ENCODE measurements at places on chromosomes 2 and 18.

DNA sequence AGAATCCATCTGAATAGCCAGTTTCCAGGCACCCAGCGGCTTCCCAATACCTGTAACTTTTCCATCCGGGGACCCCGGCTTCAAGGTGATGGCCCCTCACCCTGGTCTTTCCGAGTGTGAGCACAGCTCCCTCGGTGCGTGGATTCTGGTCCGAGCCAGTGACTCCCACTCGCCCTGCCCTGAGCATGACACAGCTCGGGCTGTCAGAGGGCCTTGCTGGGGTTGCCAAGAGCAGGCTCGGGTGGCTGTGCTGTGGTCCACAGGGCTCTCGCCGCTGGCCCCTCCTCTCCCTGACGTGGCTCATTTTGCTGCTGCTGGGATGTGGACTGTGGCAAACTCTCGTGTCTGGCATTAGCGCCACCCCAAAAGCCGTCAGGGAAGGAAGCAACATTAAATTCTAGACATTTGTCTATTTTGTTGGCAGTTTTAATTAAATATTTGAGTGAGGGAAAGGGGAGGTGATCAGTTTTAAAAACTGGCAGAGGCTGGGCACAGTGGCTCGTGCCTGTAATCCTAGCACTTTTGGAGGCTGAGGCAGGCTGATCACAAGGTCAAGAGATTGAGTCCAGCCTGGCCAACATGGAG, 5.6 kb upstream of the ESPNL start:
- no peak for DNase-seq

DNA sequence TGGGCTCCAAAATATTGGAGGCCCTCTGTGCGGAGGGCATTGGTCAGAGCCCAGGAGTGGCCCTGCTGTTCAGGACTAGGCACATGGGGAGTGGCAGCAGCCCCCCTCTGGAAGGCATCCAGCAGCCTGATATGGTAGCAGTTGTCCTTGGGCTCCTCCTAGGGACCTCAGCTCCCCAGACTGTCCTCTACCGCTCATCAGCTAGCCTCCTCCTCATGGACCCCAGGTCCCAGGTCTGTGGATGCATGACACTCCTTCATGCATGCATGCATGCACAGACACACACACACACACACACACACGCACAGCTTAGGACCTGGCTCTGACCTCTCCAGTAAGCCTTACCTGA, 15.4 kb upstream of the ATP6V1B1 start:
- DNase-seq, result no peak

DNA sequence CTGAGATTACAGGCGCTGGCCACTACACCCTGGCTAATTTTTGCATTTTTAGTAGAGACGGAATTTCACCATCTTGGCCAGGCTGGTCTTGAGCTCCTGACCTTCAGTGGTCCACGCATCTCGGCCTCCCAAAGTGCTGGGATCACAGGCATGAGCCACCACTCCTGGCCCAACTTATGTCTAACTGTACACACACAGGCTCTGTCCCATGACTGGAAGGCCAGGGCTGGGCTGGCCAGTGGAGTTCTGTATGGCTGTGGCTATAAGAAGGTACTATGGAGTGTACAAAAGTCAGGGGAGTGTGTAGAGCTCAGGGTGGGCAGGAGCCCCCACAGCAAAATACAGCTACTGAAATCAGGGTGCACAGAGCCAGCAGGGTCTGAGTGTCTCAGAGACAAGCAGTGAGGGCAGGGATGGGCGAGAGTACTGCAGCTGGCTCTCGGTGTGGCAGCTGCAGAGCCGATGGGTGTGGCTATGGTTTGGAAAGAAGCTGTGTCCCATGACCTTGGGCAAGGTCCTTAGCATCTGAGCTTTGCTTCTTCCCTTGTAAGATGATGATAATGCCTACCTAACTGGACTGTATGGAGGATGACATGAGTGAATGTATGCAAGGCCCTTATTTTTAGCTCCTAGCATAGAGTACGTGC, 10.4 kb upstream of the MSGN1 start:
- DNase-seq, result no peak

- no peak for DNase-seq
Measured at GRCh38 chr18:75438891-75439290, 11.4 kb upstream of the SMIM21 start.

DNA sequence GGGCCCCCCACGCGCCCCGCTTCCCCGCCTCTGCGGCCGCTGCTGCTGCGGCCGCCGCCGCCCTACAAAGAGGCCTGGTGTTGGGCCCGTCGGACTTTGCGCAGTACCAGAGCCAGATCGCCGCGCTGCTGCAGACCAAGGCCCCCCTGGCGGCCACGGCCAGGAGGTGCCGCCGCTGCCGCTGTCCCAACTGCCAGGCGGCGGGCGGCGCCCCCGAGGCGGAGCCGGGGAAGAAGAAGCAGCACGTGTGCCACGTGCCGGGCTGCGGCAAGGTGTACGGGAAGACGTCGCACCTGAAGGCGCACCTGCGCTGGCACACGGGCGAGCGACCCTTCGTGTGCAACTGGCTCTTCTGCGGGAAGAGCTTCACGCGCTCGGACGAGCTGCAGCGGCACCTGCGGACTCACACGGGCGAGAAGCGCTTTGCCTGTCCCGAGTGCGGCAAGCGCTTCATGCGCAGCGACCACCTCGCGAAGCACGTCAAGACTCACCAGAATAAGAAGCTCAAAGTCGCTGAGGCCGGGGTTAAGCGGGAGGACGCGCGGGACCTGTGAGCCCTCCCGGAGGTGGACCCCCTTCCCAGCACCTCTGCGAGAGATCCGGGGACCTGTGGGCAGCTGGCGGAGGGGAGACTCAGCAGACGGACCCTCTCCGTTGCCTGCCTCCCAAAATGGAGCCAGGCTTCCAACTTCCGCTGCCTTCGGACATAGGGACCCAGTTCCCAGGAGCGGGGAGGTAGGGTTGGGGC, 1.9 kb downstream of the SP5 start:
- no peak for DNase-seq

DNA sequence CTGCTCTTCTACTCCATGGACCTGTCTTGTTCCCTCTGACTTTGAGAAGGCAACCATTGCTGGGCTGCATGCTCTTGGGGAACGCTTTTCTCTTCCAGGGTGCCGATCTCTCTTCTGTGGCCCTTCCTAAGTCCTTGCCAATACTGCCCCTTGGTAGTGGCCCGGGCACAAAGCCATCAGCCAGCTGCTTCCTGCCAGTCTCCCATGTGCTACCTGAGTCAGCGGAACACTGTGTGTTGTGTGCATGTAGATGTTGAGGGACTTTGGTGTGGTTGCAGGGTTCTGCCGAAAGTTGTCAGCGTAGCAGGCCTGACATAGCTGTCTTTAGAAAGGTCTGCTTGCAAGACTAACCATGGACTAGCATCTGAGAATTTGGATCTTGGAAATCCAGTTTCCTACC, 35.4 kb downstream of the MGAT5 start:
- peak; percentile 9 for DNase-seq

- DNase-seq, result no peak
Measured at GRCh38 chr2:25251071-25251421, 82.7 kb upstream of the POMC start.

DNA sequence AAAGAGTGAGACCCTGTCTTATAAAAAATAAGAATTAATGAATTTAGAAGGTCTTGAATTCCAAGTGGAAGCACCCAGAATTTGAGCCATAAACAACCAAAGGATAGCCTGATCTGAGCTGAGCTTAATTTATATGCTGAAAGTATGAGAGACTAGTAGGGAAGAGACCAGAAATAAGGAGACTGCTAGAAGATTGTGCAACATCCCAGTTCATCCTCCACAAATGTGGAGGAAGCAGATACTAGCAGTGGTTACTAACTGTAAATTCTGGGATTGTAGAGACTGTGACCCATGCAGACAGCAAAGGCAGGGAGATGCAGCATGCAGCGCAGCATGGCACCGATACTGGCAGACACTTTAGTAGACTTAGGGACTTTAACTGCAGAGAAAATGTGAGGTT, 1.5 kb upstream of the SULT1C2 start:
- no peak for DNase-seq

- no peak for DNase-seq
Measured at GRCh38 chr18:8051453-8051852, 484.3 kb downstream of the PTPRM start.

DNA sequence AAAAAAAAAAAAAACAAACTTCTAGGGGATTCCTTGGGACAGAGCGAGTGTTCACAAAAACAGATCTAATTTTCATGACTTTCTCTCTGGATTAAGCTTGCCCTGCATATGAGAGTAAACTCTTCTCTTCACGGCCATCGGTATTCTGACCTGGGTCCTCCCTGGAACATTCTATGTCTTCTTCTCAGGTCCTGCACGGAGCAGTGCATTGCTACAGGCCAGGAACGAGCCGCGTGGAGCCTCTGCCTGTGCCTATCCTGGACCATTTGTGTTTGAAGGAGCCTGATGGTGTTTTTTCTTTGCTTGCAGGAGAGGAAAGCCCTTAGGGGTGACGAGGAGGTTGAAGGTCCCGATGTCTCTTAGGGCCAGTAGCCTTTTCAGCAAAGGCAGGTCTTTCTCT, 1.8 kb upstream of the OXER1 start:
- no peak for DNase-seq

DNA sequence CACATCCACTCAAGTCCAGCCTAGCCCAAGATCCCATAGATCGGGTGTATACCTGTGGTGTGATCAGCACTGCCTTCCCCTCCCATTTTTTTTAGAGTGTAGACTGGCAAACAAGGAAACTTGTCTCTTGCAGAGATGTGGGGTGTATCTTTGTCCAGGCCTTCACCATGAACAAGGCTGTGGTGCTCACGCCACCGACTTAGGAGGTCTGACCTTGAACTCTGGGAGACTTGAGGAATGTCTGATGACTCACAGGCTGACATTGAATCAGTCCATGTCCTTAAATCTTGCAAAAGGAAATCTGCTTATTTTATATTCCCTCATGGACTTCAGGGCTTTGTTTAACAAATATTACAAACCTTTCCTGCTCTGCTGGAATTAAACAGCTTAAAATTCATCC, 4.5 kb upstream of the CTIF start:
- DNase-seq, result no peak

- no peak for DNase-seq
Measured at GRCh38 chr2:235414422-235414821, 79.4 kb upstream of the AGAP1 start.

DNA sequence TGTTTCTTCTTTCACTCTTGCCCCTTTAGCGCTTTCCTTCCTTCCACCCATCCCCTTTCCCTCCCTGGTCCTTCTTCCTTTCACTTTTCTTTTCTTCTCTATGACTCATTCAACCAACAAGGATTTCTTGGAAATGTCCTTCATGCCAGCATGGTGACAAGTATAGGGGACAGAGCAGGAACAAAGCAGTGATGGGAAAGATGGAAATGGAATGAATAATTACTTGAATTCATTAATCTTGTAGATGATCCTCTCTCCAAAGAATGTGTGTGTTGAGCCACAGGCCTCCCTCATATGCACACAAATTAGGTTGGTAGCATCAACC, 1.5 kb downstream of the VAMP5 start:
- no peak for DNase-seq

All from activated T-helper 1 cell treated with anti-CD3 and anti-CD28 coated beads, Interleukin-2, amount 50 U/mL, for 16 hours (primary cell).